CD4-positive, alpha-beta memory T cell (primary cell): ENCODE measurements at places on chromosomes 2 and 18.

- DNase-seq, result peak; percentile 57
These were observed 65.9 kb upstream of the ITM2C start for GRCh38 chr2:230798769-230799399.

DNA sequence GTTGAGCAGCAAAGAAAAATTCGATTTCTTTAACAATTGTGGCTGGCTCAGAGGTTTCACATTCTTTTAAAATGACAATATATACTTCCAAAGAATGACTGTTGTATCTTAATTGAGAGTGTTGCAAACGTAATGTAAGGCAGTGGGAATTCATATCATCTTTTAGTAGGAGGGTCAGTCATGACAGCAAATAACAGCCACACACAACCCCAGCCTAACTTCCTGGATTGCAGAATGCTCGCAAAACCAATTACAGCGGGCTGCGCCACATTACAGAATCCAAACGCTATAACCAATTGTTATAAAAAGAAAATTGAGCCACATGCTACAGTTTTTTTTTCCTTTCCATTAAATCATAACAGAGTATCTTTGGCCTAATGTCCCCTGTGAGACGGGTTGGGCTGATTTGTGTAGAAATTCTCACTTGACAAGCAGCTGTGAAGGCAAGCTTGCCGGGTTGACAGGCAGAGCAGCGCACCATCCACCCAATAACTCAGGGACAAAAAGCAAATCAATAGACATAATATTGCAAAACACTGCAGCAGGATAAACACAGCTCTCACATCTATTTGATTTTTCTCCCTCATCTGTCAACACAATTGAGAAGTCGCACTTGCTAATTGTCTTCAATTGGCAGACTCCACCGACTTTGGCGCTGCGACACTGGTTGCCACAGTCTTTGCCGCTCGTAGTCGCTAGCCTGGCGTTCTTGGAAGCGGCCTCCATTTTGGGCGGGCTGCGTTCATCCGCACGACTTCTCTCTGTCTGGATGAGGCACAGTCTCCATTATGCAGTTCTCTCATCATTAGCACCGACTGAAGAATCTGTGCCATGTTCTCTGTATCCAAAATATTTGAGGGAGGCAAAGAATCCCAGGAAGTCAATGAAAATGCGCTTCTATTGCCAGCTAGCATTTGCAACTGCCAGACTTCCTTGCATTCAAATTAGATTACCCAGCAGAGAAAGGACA lies 95.0 kb upstream of the CCDC68 start:
- no peak for DNase-seq

GRCh38 chr2:218691234-218691633 lies 19.3 kb downstream of the STK36 start:
- DNase-seq, result no peak

GRCh38 chr2:46983065-46983801 lies 67.6 kb upstream of the MCFD2 start:
- DNase-seq, result no peak

DNA sequence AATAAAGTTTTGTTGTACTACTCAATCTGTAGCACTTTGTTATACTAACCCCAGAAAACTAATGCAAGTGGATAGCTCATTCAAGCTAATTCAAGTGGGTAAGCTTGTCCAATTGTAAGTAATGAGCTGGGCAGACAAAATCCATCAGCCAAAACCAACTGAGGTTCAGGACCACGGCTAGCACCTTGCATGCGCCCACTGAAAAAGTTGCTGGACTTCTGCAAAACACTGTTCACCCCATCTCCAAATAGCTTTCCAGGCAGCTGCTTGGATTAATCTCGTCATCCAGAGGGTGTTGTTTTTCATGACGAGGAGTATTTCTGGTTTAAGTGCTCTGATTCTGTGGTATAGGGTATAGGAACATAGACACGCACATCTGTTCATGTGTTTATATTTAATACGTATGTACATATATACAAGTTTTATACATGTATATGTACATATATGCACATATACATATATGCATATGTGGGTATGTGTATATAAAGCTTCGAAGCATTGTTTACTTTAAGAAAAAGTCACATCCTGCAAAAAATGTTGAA lies 307.5 kb downstream of the GALR1 start:
- DNase-seq, result no peak
